Activated naive CD4-positive, alpha-beta T cell (primary cell): ENCODE measurements at places on chromosomes 7 and 10.

GRCh38 chr7:31102151-31102972, 50.3 kb downstream of the ADCYAP1R1 start:
- no peak for DNase-seq

DNA sequence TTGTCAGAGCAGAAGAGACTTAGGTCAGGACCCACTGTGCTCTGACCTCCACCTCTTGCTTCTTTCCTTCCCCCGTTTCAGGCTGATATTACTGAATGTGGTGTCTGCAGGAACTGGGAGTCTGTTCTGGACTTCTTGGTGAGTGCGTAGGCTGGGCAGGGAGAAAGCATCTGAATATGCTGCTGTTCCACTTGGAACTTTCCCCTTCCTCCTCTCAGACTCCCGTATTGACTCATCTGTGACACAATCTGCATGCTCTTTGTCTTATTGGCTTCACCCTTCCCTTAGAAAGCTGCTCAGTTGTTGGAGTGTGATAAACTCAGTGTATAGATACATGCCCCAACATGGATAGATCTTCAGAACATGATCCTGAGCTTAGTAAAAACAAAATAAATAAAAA, 137.6 kb upstream of the HABP2 start:
- DNase-seq = no peak

DNA sequence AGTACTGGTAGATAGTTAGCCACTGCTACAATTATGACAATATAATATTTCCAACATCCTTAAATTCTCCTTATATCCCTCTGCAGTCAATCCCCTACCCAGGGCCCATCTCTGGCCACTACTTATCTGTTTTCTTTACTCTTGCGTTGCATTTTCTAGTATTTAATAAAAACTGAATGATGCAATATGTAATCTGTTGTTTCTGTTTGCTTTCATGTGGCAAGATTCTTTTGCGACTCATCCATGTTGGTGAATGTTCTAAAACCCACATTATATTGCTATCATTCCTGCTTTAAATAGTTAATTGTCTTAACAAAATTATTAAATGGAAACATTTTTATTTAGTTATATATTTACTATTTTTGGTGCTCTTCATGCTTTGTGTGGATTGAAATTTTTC, 338.5 kb downstream of the MDFIC start:
- no peak for DNase-seq

GRCh38 chr10:98169379-98169778, 34.9 kb downstream of the R3HCC1L start:
- no peak for DNase-seq

GRCh38 chr10:130470286-130470685, 334.1 kb downstream of the GLRX3 start:
- DNase-seq = no peak

GRCh38 chr10:43595739-43596298, 10.4 kb upstream of the ZNF485 start:
- no peak for DNase-seq

- DNase-seq = no peak
These were observed 86.8 kb downstream of the COBL start for GRCh38 chr7:51229620-51230323.

DNA sequence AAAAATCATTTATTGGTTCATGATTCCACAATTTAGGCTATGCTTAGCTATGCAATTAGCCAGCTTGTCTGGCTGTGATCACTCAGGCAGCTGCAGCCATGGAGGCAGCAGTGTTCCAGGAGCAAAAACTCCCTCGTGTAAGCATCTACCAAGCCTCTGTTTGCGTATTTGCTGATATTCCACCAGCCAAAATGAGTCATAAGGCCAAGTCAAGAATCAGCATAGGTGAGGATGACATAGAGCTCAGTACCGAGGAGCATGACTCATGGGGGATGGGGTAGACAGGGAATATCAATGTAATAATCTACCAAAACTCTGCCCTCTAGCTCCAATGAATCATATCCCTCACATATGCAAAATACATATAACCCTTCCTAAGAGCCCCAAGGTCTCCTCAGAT, 63.3 kb downstream of the IMMP2L start:
- DNase-seq = no peak

- DNase-seq = no peak
These were observed 2.4 kb downstream of the PWWP2B start for GRCh38 chr10:132399117-132400035.

- no peak for DNase-seq
These were observed 13.3 kb downstream of the BEND7 start for GRCh38 chr10:13515467-13515866.

- no peak for DNase-seq
These were observed 47.3 kb downstream of the MYPN start for GRCh38 chr10:68156373-68157185.

DNA sequence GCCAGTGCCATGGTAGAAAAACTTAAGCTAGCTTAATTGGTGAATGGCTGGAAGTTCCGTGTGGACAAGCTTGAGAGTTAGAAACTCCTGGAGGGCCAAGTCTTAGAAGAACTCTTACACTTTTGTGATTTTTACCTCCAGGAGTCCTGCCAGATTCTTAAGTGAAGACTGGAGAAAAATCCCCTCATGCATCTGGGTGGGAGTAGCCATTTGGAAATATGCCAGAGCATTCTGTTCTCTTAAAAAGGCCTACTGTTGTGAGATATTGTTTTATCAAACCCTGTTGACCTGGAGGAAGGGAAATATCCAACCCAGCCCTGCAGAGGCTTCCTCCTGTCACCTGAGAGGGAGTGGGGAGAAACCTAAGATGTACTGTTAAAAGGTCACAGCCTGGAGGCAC, 17.6 kb upstream of the MCM10 start:
- DNase-seq = no peak

- DNase-seq = no peak
These were observed 117.6 kb downstream of the DIP2C start for GRCh38 chr10:571688-572451.

- DNase-seq = peak; percentile 14
These were observed 1.1 kb downstream of the NANOS1 start for GRCh38 chr10:119030421-119031250.

DNA sequence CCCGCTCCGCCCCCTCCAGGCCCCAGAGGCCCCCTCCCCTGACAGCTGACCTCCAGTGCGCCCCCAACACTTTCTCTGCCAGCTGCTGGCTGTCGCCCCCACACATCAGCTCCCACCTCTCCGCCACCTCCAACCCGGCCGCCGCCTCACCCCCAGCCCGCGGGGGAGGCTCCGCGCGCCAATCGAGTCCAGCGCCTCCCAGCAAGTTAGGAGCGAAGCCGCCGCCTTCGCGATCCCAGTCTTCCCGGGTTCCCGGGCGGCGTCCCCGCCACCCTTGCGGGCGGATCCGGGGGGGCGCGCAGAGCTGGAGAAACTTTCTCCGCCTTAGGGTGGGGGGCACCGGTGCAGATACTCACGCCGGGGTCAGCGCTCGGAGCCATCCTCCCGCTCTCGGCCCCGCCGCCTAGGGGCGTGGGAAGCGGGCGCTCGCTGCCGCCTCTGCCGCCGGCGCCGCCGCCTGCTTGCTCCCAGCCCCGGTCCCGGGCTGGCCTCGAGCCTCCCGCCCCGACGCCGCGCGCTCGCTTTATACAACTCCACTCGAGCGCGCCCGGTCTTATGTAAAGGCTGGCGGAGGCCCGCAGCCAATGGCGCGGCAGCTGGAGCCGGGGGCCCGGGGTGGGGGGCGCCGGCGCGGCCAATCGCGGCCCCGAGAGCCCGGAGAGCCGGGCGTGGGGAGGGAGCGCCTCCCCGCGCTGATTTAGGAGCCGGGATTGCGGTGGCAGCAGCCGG, at the start of gene CRTAC1:
TSS of gene CRTAC1 (minus strand) at position 529 of the 729 bp plus-strand sequence. CDS start at position 380, 149 bp downstream.
- DNase-seq = no peak

- DNase-seq = no peak
These were observed 67.8 kb downstream of the PTEN start for GRCh38 chr10:87930934-87931835.

DNA sequence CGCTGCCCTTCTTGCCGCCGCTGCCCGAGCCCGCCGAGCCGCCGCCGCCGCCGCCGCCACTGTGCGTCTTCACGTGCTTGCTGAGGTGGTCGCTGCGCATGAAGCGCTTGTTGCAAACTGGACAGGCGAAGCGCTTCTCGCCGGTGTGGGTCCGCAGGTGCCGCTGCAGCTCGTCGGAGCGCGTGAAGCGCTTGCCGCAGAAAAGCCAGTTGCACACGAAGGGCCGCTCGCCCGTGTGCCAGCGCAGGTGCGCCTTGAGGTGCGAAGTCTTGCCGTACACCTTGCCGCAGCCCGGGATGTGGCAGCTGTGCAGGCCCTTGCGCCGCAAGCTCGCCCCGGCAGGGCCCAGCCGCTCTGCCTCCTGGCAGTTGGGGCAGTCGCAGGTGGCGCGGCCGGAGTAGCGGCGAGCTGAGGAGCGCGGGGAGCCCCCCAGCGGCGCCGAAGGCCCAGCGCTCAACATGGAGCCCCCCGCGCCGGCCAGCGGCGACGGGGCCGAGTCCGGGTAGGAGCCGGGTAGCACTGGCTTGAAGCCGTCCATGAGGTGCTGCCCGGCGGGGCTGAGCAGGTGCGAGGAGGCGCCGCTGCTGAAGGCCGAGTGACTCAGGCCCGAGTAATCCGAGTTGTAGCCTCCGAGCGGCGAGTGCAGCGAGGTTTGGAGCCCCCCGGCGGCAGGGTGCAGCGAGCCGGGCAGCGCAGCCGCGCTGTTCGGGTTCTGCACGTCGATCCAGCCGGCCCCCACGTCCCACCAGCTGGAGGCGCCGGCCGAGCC, 2.1 kb downstream of the SP8 start:
- no peak for DNase-seq

- no peak for DNase-seq
These were observed 957.2 kb downstream of the PCDH15 start for GRCh38 chr10:53843736-53844362.

DNA sequence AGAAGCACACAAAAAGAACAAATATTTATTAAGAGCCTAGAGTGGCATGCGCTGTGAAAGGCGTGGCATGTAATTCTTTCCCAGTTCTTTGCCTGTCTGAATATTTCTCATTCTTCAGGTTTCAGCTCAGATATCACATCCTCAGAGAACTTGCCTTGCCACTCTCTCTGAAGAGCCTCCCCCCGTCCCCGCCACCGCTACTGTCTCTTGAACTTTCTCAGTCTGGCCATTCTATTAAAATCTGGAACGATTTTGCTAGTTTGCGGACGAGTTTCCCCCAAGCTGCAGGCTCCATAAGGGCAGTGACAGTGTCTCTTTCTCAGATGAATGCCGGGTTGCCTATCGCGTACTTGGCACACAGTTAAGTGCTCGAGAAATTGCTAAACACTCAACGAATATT, 787 bp upstream of the PLEKHA1 start:
- no peak for DNase-seq

- DNase-seq = no peak
These were observed 272.7 kb downstream of the RPS24 start for GRCh38 chr10:78306358-78306757.

DNA sequence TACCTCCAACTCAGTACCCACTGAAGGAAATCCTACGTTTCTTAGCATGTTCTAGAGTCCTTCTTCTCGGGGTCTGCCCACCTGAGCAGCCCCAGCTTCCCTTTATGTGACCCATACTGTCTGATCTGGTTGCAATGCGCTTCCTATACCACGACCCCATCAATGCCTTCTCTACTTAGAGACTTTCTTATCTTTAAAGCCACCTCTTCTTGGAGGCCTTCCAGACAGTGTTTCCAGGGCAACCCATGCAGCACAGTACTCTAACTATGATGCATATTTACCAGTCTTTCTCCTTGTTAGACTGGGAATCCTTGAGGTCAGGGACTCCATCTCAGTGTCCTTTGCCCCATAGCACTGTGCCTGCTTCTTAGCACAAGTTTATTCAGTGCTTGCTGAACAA, 54.5 kb upstream of the SLF2 start:
- no peak for DNase-seq

GRCh38 chr7:141360416-141360760, 190.8 kb upstream of the AGK start:
- no peak for DNase-seq

DNA sequence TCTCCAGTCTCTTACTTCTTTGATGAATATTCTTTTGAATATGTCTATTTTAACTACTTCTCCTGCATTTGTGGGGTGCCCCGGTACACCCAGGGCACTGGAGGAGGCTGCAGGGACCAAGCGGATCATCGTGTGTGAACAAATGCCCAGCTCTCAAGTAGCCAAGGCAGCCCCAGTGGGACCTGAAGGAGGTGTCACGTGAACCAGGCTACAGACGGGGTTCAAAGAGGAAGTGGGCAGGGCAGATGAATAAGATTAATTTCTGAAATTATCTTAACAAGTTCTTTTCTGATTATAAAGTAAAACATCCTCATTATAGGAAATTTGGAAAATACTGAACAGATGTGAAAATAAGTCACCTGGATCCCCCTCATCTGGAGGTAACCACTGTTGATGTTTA, 78.4 kb upstream of the DUSP5 start:
- DNase-seq = no peak

DNA sequence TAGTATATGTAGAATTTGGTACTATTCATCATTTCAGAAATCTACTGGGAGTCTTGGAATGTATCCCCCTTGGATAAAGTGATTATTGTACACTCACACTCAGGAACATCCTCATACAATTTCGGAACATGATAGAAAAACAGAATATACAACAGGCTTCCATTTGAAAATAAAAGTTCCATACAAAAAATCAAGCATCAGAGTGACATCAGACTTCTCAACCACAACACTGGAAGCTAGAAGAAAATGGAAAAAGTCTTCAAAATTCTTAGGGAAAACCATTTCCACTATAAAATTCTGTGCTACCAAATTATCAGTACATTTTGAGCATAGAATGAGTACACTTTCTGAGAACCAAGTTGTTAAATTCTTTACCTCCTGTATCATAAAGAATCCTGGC, 8.8 kb downstream of the LYZL1 start:
- no peak for DNase-seq

DNA sequence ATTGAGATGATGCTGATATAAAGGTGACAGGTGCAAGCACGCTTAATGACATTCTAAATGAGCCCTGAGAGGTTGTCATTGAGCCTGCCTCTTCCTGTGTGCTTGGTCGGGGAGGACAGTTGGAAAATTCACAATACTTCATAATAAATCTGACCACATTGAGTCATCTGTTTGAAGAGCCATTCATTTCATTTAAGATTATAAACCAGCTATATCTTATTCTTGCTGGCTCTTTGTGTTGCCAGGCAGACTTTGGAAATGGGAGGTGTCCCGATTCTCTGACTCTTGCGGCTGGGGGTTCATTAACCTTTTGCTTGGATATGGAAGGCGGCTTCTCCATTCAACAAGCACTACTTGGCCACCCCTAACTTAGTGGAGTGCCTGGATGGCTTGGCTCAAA, 198.2 kb downstream of the FANK1 start:
- no peak for DNase-seq

GRCh38 chr10:119306986-119307392, 99.6 kb downstream of the GRK5 start:
- DNase-seq = no peak

DNA sequence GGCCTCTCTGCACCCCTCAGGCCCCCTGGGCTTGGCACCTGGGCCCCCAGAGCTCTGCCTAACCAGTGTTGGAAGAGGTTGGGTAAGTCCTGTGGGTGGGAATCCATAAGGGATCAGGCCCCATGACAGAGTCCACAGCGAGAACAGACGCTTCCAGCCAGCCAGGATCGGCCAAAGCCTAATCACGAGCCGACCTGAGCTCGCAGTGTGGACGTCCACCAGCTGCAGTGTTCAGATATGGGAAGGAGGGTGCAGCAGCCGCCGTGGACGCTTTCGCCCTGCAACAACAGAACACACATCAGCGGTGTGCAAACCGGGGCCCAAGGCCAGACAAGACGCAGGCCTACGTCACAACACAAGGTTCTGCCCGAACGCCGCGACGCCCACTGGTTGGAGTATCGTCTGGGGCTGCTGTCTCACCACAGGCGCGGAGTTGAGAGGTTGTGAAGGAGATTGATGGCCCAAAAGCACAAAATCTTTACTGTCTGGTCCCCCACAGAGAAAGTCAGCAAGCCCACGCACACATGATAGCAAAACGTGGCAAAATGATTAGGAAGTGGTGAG, 102.1 kb downstream of the FOXL3 start:
- DNase-seq = no peak
